ENCODE measurements at places on chromosomes 11 and 22.

DNA sequence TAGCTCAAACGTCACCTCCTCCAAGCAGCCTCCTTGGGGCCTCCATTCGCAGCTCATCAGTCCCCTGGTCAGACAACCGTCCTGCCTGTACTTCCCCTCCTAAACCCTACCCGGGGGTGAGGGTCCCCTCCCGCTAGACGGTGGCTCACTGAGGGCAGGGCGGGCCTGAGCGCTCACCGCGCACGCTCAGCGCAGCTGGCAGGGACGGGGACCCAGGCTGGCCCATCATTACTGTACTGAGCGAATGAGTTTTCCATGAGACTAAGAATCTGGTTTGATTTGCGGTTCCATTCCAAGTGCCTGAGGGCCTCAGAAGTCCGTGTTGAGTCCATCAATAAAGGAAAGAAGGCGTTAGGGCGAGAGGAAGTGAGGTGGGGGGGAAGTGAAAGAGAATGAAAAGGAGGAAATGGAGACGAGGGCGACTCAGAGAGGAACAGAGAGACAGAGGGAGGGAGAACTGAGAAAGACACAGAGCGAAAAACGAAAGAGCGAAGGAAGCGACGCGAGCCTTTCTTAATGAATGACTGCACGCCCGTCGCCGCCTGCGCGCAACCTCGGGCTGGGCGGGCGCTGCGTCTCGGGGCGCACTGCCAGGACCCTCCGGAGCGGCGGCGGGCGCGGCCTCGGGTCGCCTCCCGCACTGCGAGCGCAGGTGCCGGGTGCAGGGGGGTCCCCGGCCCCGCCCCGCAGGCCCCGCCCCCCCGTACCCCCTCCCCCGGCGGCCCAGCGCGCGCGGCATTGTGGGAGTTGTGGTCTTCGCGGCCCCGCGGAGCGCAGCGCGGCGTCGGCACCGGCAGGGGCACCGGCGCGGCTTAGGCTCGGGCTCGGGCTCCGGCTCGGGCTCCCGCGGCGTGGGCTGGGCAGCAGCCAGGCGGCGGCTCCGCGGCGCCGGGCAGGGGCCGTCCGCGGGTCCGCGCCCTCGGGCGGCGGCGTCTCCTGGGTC is at the start of gene ASPHD2:
Gene ASPHD2, plus strand, starts transcription at position 746 of the 943 bp plus-strand sequence. CDS start 4,356 bp downstream, outside the sequence.
- DNase-seq, result peak; percentile 73

- no peak for DNase-seq
These were observed 6.0 kb downstream of the PARVG start for GRCh38 chr22:44186737-44187136.

DNA sequence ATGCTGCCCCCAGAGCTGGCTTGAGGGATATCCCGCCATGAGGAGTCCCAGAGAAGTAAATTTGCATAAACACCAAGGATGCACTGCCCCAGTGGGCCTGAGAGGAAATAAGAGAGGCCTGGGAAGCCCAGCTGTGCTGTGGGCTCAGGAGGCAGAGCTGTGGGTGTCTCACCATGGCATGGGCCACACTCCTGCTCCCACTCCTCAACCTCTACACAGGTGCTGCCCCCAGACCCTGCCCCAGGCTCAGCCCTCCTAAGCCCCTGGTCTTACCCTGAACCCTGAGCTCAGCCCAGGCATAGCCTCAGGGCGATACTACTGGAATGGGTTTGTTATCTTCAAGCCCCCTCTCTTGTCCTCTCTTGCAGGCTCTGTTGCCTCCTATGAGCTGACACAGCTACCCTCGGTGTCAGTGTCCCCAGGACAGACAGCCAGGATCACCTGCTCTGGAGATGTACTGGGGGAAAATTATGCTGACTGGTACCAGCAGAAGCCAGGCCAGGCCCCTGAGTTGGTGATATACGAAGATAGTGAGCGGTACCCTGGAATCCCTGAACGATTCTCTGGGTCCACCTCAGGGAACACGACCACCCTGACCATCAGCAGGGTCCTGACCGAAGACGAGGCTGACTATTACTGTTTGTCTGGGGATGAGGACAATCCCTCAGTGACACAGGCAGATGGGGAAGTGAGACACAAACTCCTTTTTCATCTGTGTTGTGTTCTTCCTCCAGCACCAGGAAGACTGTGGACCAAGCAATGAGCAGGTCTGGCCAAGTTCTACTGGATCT is 59.9 kb downstream of the GGTLC2 start:
- DNase-seq, result no peak

- DNase-seq, result no peak
These were observed 40.9 kb downstream of the TCF20 start for GRCh38 chr22:42229455-42230149.

- no peak for DNase-seq
These were observed 181.0 kb downstream of the INSC start for GRCh38 chr11:15295695-15296094.

DNA sequence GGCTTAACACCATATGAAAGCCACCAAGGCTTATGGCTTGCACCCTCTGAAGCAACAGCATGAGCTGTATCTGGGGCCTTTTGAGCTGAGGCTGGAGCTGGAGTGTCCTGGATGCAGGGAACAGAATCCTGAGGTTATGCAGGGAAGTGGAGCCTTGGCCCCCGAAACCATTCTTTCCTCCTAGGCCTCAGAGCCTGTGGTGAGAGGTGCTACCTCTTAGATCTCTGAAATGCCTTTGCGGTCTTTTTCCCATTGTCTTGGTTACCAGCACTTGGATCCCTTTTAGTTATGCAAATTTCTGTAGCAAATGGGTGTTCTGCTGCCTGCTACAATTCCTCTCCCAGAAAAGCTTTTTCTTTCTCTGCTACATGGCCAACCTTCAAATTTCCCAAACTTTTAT is 72.7 kb upstream of the CLPB start:
- DNase-seq, result no peak

DNA sequence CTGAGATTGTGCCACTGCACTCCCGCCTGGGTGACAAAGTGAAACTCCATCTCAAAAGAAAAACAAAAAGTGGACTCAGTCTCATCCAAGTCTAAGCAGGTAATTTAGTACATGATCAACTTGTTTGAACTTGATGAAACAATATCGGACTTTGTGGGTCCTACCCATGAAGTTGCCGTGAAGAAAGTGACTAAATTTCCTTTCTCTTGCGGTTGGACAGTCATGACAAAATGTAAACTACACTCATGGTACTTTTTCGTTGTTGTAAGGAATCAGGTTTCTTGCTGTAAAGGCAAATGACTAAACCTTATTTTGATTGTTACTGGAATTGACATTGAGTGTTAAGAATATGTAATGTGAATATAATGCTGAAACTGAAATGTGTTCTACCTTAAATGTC is 164.5 kb upstream of the PLET1 start:
- DNase-seq, result no peak

- peak; percentile 77 for DNase-seq
These were observed 876 bp upstream of the UBE2L6 start for GRCh38 chr11:57568330-57568766.

GRCh38 chr11:59144579-59145345 is 2.1 kb downstream of the FAM111A start:
- DNase-seq, result peak; percentile 94

Data from RKO (cell line).